Stimulated activated CD8-positive, alpha-beta memory T cell treated with anti-CD3 and anti-CD28 coated beads, Interleukin-4, amount 100 ng/mL, for 1 hour (primary cell): ENCODE measurements at places on chromosomes 2 and 18.

- no peak for DNase-seq
Observed at GRCh38 chr2:71071681-71072398, 3.4 kb downstream of the NAGK start.

DNA sequence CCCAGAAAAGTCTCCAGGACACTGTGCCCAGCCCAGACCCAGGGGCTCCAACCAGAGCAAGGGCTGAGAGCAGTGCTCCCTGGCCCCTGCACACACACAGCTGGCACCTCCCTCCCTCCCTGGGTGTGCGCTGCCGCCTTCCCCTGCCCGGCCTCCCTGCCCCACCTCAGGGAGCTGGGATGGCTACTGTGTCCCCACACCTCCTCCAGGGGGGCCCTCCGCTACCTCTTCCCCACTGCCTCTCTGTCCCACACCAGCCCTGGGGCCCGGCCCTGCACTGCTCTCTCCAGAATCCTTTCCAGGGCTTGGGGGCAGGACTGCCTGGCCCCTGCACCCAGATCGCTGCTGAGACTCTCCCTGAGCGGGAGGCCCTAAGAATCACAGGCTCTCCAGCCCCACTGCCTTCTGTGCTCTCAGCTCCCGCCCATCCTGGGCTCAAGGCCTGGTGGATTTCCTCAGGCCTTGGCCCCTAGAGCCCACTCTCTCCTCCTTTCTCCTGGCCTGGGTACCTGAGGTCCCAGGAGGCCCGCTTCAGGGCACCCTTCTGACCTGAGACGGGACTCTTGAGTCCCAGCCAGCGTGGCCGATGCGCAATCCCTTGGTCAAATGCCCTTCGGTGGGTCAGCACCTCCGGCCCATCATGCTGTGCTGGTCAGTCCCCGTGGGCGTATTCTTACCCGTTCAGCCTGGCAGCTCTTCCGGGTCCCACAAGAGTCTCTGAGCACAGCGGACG is 276.8 kb upstream of the HDAC4 start:
- DNase-seq: no peak

- no peak for DNase-seq
Observed at GRCh38 chr2:98748292-98749065, 17.5 kb upstream of the MGAT4A start.

DNA sequence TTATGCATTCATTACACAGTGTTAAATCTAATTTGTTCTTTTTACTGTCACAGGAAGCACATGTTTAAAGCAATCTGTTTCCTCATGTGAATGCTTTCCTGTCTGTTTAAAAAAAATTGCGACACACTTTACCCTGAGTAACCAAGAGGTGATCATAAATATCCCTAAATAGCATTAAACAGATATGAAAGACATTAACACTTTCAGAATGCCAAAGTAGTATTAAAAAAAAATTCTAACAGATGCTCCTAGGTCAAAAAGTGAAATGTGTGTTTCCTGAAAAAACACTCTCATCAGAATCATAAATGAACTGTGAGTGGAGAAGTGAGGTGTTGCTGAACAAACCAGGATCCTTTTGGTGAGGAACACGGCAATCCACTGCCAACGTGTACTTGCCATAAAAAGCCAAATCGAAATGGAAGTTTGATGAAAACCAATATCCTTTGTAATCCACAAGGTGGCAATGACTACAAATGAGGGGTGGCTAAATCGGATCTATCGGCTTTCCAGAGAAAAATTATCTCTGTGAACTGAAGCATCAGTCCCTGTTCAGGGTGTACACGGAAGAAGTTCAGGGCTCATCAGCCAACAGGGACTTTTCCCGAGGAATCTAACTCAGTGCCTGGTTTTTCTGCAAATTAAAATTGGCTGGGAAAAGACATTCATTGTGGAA is 248.9 kb downstream of the TCF4 start:
- DNase-seq: no peak

DNA sequence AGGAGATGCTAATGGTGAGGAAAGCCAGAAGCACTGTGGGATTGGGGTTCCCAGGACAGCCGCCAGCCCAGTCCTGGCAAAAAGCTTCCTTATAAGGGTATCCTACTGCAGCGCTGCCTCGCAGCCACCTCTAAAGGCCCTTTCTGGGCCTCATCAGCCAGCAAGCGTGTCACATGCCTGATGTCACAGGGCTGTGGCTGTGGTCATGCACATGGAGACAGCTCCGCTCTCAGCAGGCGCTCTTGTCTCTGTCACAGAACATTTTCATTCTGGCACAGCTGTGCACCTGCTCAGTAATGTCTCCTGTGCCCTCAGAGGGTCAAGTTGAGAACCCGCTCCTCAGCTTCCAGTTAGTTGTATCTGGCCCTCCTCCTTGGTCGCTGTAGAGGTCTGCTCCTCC is 17.7 kb upstream of the MAL start:
- no peak for DNase-seq

DNA sequence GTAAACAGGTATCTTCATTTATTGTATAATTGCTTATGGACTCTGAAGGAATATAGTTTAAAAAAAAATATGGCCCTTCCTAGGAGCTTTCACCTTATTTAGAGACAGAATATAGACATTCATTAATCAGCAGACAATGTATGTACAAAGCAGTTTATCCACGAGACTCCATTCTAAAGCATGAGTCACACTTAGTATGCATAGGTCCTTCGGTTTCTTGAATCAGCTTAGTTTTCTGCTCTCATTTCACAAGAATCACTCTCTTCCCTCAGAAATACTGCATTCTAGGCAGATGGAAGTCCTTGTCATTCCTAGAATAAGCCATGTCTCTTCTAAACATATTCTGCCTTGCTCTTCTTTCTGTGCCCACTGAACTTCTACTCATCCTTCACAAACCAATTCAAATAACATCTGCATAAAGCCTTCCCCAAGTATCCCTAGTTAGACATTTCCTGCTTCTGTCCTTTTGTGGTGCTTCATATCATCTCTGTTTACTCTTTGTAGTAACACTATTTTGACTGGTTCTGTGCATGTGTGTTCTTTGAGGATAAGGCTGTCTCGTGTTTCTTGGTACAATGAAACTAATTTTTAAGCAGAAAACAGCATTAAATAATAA is 84.5 kb downstream of the PTRHD1 start:
- no peak for DNase-seq

DNA sequence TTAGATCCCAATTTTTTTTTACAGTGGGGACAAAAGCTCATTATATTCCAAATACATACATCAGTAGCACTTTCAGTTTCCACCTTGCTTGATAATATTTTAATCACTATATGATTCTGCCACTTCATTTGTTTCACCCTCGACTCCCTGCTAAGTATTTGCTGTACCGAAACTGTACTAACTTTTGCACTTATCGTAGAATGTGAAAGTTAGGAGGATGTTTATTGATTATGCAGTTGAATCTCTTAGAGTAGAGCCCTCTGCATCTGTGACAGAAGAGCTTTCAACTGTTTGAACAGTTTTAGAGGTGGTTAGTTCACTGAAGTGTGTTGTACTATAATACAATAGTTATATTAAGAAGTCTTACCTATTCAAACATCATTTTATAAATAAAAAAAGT is 20.8 kb downstream of the NCOA1 start:
- DNase-seq: no peak

GRCh38 chr2:25698752-25699151 is 25.4 kb upstream of the DTNB start:
- DNase-seq: no peak

- DNase-seq: no peak
Observed at GRCh38 chr18:43800584-43800983, 523.3 kb upstream of the SYT4 start.

DNA sequence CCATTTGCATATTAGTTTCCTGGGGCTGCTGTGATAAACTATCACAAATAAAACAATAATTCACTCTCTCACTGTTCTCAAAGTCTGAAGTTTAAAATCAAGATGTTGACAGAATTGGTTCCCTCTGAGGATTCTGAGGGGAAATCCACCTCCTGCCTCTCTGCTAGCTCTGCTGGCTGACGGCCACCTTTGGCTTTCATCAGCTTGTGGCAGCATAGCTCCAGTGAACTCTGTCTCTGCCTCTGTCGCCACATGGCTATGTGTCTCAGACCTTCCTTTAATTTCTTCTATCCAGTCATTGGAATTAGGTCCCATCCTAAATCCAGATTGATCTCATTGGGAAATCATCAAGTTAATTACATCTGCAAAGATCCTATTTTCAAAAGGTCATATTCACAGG is 38.9 kb upstream of the TRIM43 start:
- no peak for DNase-seq

DNA sequence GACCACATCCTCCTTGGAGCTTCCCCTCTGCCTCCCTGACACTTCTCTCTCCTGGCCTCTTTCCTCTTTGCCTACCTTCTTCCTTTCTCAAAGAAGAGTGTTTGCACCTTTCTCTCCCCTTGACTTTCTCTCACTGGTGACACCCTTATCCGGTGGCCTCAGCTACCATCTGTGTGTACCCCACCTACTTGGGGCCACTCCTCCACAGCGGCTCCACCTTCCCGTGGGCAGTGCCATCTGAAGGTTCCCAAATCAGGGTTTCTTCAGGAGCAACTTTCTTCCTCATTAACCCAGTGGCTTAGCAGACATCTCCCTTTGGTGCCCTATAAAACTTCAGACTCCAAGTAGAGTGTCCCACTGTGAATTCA is 5.3 kb upstream of the NCL start:
- DNase-seq: no peak

DNA sequence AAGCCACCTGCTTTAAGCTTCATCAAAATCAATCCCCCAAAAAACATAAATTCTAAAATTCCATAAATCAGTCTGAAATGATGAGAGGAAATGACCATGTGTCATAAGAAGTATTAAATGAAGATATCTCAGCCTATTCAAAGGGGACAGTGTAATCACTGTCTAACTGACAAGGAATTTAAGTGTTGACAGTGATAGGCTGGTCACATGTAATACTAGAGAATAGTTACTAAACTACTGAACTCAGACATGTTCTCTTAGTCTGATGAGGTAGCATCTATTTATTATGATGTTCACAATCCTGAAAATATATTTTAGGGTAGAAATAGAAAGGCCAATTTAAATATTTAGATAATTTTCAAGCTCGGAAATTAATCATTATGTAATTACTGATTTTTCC is 216.1 kb downstream of the L3MBTL4 start:
- no peak for DNase-seq

GRCh38 chr18:59881728-59882656 is 17.8 kb upstream of the PMAIP1 start:
- DNase-seq: no peak

GRCh38 chr2:178514664-178515063 is 34.4 kb downstream of the PLEKHA3 start:
- no peak for DNase-seq

GRCh38 chr2:149029307-149029965 is 9.1 kb upstream of the LYPD6B start:
- DNase-seq: no peak

- DNase-seq: no peak
Observed at GRCh38 chr2:114727012-114727411, 284.6 kb downstream of the DPP10 start.

DNA sequence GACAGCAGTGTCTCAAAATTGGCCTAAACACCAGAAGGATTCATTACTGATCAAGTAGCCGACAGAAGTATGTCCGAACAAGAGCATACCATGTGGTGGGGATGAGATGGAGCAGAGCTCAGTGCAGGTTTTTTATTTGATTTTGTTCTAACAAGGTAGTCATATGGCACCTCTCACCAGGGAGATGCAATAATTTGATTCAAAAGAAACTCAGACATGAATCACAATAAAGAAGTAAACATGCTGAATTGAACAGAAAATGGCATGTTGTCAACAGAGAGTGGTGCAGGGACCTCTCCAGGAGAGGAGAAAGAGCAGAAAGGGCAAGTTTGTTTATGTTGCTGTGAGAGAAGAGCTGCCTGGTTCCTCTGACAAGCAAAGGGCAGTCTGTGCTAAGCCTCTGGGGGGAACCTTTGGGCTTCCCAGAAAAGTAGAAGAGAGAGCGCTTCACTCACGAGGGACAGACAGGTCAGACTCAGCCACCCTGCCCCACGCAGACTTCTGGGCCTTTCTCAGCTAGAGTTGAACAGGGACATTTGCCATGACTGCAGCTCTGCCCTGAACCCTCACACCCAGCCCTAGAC is 351.3 kb upstream of the RAB12 start:
- DNase-seq: no peak
